NCI-H524 (cell line): ENCODE measurements at places on chromosomes 6 and 20.

- no peak for DNase-seq
Measured at GRCh38 chr6:129189266-129189665, 306.3 kb downstream of the LAMA2 start.

- DNase-seq = no peak
Measured at GRCh38 chr6:47086051-47086770, 44.1 kb upstream of the ADGRF1 start.

GRCh38 chr20:48153523-48153922 is 368.2 kb upstream of the SULF2 start:
- peak; percentile 88 for DNase-seq

DNA sequence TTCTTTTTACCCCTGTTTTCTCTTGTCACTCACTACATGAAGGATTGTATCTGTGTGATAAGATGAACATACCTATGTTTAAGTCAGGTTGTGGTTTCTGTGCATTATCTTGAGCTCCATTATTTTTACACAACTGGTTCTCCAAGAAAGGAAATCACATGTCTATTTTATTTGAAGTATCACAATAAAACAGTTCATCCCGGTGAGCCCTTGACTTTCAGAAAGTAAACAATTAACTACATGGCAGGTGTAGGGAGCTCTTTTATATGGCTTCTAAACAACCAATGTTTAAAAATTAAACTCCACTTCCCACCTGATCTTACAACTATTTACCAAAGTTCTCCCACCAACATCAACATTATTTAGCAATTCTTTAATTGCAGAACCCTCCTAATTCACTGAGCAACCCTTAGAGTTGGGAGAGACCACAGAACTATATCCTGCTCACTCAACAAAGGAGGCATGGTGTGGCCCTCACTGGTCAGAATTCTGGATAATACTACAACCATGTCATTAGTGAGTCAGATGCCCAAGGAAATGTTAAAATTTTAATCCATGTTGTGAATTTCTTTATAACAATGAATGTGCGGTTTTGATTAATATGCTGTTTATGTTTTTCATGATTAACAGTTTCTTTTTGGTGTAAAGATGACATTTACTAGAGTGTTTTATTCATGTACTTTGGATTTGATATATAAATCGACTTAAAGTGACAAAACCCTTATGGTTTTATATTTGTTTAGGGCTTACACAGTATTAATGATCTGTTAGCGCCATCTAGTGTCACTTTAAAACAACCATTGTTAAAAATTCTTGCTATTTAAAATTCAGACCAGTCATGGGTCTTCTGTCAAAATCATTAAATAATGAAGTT is 50.0 kb upstream of the SCGN start:
- DNase-seq = peak; percentile 46

DNA sequence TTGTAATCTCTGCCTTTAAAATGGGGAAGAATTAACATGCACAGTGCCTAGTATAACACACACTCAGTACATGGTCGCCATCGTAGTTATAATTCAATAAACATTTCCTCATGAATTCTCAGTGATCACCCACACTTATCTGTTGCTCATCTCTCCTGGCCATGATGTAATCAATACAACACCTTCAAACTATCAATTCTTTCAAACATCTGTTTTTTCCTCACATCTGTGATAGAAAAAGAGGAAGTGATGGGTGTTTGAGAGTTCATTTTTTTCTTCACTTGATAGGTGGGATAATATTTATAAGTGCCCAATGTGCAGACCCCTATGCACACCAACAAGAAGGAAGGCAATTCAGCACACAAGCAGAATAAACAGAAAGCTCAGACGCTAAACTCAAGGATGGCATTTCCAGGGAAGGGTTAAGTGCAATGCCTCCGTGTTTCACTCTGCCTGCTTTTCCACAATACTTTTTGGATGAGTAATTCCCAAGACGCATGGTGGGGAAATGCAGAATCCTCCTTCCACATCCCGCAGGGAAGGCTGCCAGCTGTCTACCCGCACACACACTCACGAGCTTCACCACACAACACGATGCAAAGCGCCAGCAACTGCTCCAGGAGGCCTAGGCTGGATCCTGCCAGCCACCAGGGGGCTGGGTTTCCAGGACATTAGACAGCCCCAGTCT is 100.3 kb downstream of the GMPR start:
- DNase-seq = peak; percentile 64

DNA sequence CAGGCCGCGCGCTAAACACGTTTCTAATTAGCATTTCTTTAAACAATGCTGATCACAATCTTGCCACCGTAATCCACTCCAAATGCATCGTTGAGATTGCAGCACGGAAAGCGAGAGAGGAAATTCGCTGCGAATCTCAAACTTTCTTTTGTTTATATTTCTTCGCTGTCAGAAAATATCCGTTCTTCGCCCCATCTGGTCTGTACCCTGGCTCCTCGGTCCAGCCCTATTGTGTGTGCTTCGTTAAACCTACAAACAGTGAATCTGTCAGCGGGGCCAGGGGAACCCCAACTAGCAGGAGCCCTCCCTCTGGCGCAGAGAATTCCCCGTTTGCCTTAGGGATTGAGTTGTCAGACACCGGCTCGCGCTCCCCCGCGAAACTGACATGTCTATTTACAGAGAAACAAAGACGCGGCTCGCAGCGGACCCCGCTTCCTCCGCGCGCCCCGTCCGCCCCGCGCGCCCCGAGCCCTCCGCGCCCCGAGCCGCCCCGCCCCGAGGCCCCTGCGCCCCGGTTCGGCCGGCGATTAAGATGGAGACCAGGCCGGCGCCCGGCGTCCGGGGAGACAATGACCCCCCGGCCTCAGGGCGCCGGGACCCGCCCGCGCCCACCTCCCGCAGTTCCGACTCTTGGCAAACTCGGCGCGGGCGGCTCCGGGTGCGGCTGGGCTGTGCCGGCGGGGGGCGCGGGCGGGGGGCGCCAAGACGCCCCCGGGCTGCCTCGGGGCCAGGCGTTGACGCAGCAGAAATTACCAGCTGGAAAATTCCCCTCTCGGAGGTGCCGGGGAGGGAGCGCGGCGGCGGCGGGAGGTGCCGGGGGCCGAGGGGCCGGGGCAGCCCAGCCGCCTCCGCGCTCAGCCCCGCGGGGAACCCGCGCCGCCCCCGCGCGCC is 874 bp downstream of the ZBTB46 start:
- peak; percentile 22 for DNase-seq

GRCh38 chr6:23851522-23851921 is 274.5 kb upstream of the NRSN1 start:
- DNase-seq = peak; percentile 47

DNA sequence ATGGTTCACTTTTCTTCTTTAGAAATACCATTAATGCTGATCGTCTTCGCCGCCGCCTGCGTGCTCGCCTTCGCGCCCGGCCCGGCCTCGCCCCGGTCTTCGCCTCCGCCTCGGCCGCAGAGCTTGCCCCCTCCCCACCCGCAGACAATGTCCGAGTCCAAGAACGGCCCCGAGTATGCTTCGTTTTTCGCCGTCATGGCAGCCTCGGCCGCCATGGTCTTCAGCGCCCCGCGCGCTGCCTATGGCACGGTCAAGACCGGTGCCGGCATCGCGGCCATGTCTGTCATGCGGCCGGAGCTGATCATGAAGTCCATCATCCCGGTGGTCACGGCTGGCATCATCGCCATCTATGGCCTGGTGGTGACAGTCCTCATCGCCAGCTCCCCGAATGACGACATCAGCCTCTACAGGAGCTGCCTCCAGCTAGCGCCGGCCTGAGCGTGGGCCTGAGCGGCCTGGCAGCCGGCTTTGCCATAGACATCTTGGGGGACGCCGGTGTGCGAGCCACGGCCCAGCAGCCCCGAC is 4.8 kb upstream of the PRPH2 start:
- peak; percentile 62 for DNase-seq

- peak; percentile 43 for DNase-seq
Measured at GRCh38 chr20:36303020-36303595, 3.0 kb upstream of the DLGAP4 start.

GRCh38 chr20:21862956-21863355 is 157.5 kb downstream of the PAX1 start:
- DNase-seq = no peak

DNA sequence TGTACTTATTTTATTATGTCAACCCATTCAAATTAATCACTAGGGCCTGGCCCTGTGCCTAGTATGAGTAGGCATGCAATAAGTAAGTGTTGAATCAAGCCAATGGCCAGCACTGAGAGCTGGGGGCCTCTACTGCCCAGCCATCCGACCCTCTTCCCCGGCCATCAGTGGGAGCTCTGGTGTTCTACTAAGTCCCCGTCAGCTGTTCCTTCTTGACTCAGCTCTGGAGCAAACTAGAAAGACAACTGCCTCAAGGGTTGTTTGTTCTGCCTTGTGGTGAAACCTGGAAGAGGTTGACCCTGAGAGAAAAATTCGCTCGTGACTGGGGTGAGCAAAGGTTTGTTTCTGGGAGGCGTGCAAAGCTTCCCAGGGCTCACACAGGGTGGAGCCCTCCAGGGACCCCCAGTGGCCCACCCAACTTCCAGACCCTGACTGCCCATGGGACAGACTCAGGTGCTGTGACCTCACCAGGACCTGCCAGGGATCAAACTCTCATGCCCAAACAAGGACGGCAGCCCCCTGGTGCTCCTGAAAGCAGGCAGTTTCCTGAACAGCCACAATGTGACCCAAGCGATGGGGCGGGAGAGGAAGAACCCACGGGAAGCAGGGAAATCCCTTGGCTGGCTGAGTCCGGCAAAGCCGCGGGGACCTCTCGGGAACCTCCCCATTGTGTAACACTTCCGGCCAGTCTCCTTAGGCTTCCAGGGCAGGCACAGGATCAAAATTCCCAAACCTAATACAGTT is 50.4 kb downstream of the BANF2 start:
- no peak for DNase-seq

DNA sequence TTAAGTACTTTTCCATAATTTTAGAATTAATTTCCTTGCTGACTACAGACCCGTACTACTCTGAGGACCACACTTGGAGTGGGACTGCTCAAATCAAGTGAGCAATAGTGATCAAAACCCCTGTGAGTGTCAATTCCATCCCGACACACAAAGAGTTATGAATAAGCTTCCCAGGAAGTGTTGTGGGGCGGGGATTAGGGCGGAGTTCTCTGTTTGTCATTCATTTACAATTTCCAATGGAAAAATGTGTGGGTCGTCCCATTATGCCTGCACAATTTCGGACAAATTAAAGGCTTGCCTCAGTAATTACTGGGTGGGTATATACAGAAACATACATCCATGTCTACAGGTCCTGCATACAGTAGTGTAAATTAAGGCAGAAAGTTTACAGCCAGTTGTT is 84.2 kb downstream of the ISM1 start:
- no peak for DNase-seq

- DNase-seq = no peak
Measured at GRCh38 chr6:40794586-40794985, 207.4 kb upstream of the LRFN2 start.

DNA sequence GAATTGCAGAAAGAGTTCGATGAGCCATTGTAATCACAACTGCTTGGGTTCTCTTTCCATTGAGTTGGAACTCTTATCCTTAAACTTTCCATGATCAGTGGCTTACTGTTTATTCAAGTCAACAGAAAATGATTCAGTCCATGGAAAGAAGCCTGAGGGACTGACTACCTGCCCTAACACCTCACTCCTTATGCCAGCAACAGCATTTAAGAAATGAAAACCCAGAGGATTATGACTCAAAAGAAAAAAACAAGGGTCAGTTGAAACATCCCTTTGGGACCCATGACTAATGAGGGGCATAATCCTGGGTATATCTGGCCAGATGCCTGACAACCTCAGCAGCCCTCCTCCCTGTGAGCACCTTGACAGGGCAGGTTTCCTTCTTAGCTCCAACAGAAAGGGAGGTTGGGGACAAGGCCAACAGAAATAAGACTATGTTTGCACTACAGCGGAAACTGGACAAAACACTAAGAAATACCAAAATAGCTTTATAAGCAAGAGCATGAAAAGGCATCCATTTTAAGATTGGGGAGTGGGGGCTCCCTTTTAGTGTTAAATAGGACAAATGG is 106.7 kb downstream of the MAP3K5 start:
- no peak for DNase-seq

DNA sequence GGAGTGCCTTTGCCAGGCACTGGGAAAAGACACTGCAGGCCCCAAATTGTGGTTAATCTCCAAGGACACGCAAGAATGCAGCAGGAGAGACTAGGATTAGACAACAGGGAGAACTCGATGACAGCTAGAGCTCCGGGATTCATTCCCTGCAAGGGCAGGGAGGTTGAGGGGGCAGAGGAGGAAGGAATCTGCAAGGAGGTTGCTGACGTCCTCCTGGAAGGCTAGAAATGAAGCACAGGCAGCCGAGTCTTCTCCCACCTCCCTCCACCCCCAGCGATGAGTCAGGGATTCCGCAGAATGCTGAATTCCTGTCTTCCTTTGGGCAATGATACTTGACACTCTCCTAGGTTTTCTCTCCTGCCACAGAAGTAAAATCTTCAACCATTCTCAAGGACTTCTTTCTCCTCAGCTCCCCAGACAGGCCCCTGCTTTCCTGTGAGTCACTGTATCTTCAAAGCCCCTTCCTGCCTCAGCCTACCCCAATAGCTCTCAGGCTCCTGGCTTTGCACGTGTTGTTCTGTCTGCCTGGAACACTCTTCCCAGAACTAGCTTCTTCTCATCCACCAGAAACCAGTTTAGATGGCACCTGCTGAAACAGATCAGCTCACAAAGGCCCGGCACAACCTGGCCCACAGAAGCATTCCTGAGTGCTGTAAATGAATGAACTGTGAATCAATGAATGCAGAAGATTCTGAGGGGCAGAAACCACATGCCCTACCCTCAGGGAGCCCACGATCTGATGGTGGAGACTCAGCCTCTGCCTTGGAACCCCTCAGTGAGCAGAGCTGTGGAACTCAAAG is 85.6 kb downstream of the MRPL14 start:
- DNase-seq = no peak

GRCh38 chr20:33007376-33008335 is at the start of gene BPIFB2:
Gene BPIFB2, plus strand, starts transcription at chr20:33007704. Its CDS starts 871 bp downstream, at chr20:33008575.
- no peak for DNase-seq

DNA sequence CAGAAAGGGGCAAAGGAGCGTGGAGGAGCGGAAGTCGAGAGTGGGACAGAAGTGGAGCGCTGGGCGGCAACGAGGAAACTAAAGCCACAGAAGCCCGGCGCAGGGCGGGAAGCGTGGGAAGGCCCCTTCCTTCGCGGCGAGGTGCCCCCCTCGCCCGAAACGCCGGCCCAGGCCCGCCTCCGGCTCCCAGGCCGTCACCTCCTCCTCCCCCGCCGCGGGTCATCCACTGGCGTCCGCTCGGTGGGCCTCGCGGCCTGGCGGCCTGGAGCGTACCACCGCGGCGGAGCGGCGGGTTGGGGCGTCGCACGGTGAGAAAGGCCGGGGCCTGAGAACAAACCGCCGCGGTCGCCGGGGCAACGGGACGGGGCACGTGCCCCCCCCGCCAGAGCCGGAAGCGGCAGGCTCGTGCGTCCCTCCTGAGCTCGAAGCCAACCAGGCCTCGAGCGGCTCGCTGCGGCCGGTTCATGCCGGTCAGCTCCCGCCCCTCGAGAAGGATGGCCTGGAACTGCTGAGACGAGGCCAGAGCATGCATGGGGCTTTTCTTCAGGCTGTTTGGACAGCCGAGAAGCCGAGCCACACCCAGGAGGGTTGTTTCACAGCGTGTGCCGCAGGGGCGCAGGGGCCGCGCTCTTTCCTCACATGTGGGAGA is at the start of gene TCP11:
TCP11 (minus strand) TSS at position 333 of the 649 bp plus-strand sequence. CDS start 469 bp downstream, outside the sequence.
- no peak for DNase-seq

- no peak for DNase-seq
Measured at GRCh38 chr6:64064919-64065318, 429.3 kb downstream of the PHF3 start.
